Cerebellum (tissue), 4 donors: ENCODE measurements at places on chromosomes 5 and 9. TPM values are rescaled to one million over a fixed set of nuclear protein-coding genes. Genes with fewer than 3 reads are reported as not detected.

The NME5 gene
- total RNA-seq: 14.7 TPM

The ARSI gene
- total RNA-seq: 1.4 TPM

The MYMK gene
- not detected for total RNA-seq

The DTWD2 gene
- total RNA-seq: 10.8 TPM

The PIP5KL1 gene
- 3.5 TPM for total RNA-seq

The ADRB2 gene
- 1.1 TPM for total RNA-seq

The OR1J2 gene
- total RNA-seq: not detected

The IFNA13 gene
- total RNA-seq: not detected

The ALDH7A1 gene
- 60.0 TPM for total RNA-seq

The GPR150 gene
- not detected for total RNA-seq

The DNLZ gene
- 6.5 TPM for total RNA-seq

The SPATA24 gene
- total RNA-seq: 4.4 TPM

The STOML2 gene
- 35.6 TPM for total RNA-seq

The IRX4 gene
- 0.27 TPM for total RNA-seq

The LCN9 gene
- total RNA-seq: not detected

The GABRG2 gene
- 35.7 TPM for total RNA-seq

The DRD1 gene
- 1.3 TPM for total RNA-seq

The EGR1 gene
- 1.9 TPM for total RNA-seq

The IL5 gene
- not detected for total RNA-seq
